ENCODE measurements at places on chromosomes 6 and 20.

GRCh38 chr6:80523531-80523997 lies 417.1 kb downstream of the BCKDHB start:
- no peaks in the 10 kb centered on the region for H3K36me3 ChIP-seq
- H3K4me3 ChIP-seq: no peak overlapping the region
- no peaks in the 10 kb centered on the region for H3K27me3 ChIP-seq
- DNase-seq: peak; percentile 54

DNA sequence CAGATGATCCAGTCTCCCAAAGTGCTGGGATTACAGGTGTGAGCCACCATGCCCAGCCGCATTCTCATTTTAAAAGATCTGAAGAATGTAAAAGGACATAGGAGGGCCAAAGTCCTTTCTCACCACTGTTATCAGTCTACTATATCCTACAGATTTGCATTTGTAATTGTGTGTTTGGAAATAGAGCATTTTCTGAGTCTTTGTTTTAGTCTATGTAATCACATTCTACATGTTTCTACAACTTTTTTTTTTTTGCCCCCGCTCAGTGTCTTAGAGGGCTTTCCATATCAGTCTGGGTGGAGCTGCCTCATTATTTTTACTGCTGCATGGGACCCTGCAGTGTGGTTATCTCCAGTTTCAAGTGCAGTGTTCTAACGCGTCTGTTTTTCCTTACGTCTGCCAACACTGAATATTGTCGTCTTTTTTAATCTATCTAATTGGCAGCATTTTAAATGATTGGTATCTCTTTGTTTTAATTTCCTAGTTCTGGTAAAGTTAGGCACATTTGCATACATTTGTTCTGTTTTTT lies 7.8 kb downstream of the CUL9 start:
- 0 out of 2 replicates have a peak, but pooled peaks cover 2% of the 10 kb centered on the region for H3K4me1 ChIP-seq
- no peak overlapping the region for H3K4me3 ChIP-seq
- DNase-seq: no peak
- no peak overlapping the region for H3K27ac ChIP-seq
- H3K27me3 ChIP-seq: no peaks in the 10 kb centered on the region

DNA sequence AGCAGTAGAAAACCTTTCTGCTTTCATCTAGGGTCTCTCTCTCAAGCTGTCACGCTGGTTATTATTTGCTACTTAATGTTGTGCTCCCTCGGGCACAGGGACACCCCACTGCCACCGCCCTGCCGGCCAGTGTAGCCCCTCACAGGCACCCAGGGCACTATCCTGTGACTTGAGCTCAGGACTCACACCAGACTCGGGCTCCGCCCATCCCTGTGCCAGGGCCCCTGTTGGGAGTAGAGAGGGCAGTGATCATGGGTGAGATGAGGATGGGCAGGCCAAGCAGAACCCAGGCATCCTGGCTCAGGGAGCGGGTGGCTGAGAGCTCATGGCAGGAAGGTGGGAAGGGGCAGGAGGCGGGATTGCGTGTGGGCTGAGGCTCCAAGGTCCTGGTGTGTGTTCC lies 371.9 kb downstream of the ZFAND3 start:
- no peaks in the 10 kb centered on the region for H3K27me3 ChIP-seq
- DNase-seq: no peak
- no peaks in the 10 kb centered on the region for H3K36me3 ChIP-seq
- peaks cover 10% of the 10 kb centered on the region for H3K4me1 ChIP-seq
- no peak overlapping the region for H3K4me3 ChIP-seq

GRCh38 chr6:82363428-82364086 lies at the start of gene TPBG:
TSS of gene TPBG (plus strand) at chr6:82363817. CDS start at chr6:82364962, 1,145 bp downstream.
- H3K4me3 ChIP-seq: peak within 1 kb of the TSS; percentile 75
- H3K36me3 ChIP-seq: no peaks in the 10 kb centered on the region
- peaks cover 4% of the 10 kb centered on the region for H3K4me1 ChIP-seq
- no peak for DNase-seq
- H3K27me3 ChIP-seq: no peaks in the 10 kb centered on the region

- no peaks in the 10 kb centered on the region for H3K36me3 ChIP-seq
- H3K4me1 ChIP-seq: no peaks in the 10 kb centered on the region
- H3K4me3 ChIP-seq: no peak overlapping the region
- DNase-seq: no peak
These were observed 48.8 kb downstream of the CAP2 start for GRCh38 chr6:17442196-17442595.

GRCh38 chr20:59835057-59835447 lies 98.4 kb downstream of the SYCP2 start:
- H3K27me3 ChIP-seq: no peaks in the 10 kb centered on the region
- no peaks in the 10 kb centered on the region for H3K4me1 ChIP-seq
- H3K4me3 ChIP-seq: no peak overlapping the region
- no peaks in the 10 kb centered on the region for H3K36me3 ChIP-seq
- no peak overlapping the region for H3K27ac ChIP-seq

- no peaks in the 10 kb centered on the region for H3K4me1 ChIP-seq
- DNase-seq: no peak
- H3K36me3 ChIP-seq: no peaks in the 10 kb centered on the region
- H3K27me3 ChIP-seq: peaks cover 15% of the 10 kb centered on the region
These were observed 1.1 kb upstream of the SRSF12 start for GRCh38 chr6:89118931-89119330.

GRCh38 chr20:48962976-48963771 lies 41.7 kb downstream of the ARFGEF2 start:
- H3K4me1 ChIP-seq: no peaks in the 10 kb centered on the region
- DNase-seq: no peak
- no peak overlapping the region for H3K27ac ChIP-seq
- H3K4me3 ChIP-seq: no peak overlapping the region
- peaks cover 6% of the 10 kb centered on the region for H3K36me3 ChIP-seq

- H3K4me1 ChIP-seq: no peaks in the 10 kb centered on the region
- H3K27ac ChIP-seq: no peak overlapping the region
- H3K27me3 ChIP-seq: no peaks in the 10 kb centered on the region
- no peak for DNase-seq
These were observed 24.1 kb downstream of the PXT1 start for GRCh38 chr6:36418558-36418957.

GRCh38 chr6:112348891-112349635 lies 1.9 kb downstream of the RFPL4B start:
- no peak for DNase-seq
- H3K4me1 ChIP-seq: no peaks in the 10 kb centered on the region
- no peak overlapping the region for H3K4me3 ChIP-seq
- H3K27ac ChIP-seq: no peak overlapping the region
